ENCODE measurements at places on chromosomes 11 and 22.

DNA sequence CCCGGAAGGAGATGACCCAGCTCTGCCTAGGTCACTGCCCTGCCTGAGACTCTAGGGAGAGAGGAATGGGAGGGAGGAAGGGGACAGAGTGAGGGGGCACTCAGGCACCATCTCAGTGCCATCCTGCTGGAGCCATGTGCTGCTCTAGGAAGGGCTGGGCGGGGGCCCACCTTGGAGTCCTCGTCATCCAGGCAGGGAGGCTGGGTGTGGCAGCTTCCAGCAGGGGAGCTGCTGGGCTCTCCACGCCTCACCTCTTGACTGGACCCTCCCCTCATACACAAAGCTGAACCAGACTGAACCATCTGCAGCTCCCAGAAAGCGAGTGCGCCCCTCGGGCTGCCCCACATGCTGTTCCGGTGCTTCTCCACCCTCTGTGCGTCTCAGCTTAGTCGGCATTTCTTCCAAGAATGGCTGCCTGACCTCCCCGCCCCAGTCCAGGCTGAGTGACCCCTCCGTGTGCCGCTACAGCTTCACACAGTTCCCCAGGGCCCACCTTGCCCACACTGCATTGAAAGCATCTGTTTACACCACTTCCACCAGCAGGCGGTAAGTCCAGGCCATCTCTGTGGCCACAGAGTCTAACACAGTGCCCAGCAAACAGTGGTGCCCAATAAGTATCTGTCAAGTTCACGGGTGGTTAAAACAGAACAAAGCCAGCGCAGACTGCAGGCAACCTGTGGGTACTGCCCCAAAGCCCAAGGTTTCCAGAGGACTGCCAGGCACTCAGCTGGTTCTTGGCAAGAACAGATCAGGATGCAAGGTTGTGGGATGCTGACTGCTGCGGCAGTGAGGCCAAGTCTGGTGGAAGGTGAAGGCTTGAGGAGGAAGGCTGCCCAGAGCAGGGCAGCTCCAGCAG, 9.4 kb upstream of the TRIM29 start:
- no peaks in the 10 kb centered on the region for H3K4me1 ChIP-seq
- H3K27ac ChIP-seq = no peak overlapping the region
- no peak overlapping the region for H3K4me3 ChIP-seq
- peaks cover 54% of the 10 kb centered on the region for H3K27me3 ChIP-seq
- DNase-seq = no peak

- peaks cover 8% of the 10 kb centered on the region for H3K36me3 ChIP-seq
- peaks cover 20% of the 10 kb centered on the region for H3K4me1 ChIP-seq
Observed at GRCh38 chr22:37485395-37486223, 575 bp downstream of the MFNG start.

GRCh38 chr22:40235308-40235707, 57.6 kb downstream of the TNRC6B start:
- no peak for DNase-seq
- H3K4me3 ChIP-seq = no peak overlapping the region
- peaks cover 38% of the 10 kb centered on the region for H3K4me1 ChIP-seq
- no peaks in the 10 kb centered on the region for H3K36me3 ChIP-seq

GRCh38 chr11:124202951-124203350, 19.8 kb downstream of the OR10D3 start:
- H3K4me1 ChIP-seq = no peaks in the 10 kb centered on the region
- no peak overlapping the region for H3K27ac ChIP-seq
- no peaks in the 10 kb centered on the region for H3K27me3 ChIP-seq
- H3K4me3 ChIP-seq = no peak overlapping the region
- no peaks in the 10 kb centered on the region for H3K36me3 ChIP-seq

DNA sequence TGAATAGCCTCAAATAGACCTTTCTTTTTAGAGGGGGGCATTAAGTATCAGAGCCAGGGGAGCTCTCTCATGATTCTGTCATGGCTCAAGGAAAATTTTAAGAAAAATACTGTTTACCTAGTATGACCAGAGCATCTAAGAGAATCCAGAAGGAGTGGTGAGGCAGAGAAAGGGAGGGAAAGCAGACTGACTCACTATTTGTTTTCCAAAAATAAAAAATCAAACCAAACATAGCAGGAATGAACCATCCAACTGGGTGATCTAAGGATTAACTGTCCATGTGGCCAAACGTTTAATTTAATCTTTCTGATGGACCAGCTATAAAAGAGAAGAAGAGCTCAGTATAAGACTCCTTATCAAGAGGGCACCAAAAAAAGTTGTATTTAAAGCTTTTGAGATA, 70.8 kb downstream of the GAB2 start:
- H3K4me1 ChIP-seq = peaks cover 63% of the 10 kb centered on the region
- H3K4me3 ChIP-seq = no peak overlapping the region
- H3K27ac ChIP-seq = no peak overlapping the region

DNA sequence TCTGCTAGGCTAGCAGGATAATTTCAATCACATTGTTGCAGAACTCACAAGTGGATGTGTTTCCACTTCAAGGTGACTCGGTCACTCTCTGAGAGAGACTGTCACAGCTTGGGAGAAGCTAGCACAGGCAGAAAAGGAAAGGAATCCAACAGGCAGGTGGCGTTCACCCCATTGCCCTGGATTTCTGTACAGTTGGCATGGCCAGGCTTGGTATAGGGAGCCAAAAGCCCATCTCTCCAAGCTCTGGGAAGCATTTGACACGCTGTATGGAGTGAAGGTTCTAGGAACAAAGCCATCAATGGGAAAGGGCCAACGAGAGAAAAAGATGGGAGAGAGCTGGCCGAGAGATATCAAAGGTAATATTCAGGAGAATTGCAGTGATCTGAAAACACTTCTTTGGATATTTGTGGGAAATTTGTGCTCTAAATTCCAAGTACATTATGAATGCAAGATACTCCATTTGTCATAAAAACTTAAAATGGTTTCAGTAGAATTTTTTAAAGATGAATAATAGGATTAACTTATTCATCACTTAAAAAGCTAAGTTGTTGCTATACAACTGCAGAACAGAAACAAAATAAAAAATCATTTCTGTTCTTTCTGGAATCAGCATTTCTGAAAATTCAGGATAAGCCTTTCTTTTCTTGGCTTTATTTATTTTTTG, 223.5 kb upstream of the NTM start:
- no peak for DNase-seq
- H3K27me3 ChIP-seq = no peaks in the 10 kb centered on the region
- H3K4me1 ChIP-seq = no peaks in the 10 kb centered on the region
- H3K4me3 ChIP-seq = no peak overlapping the region
- no peak overlapping the region for H3K27ac ChIP-seq
- no peaks in the 10 kb centered on the region for H3K36me3 ChIP-seq

GRCh38 chr11:7348432-7349304, 97.0 kb downstream of the SYT9 start:
- no peaks in the 10 kb centered on the region for H3K36me3 ChIP-seq
- no peak overlapping the region for H3K4me3 ChIP-seq
- no peaks in the 10 kb centered on the region for H3K4me1 ChIP-seq

GRCh38 chr11:76268498-76268897, 62.2 kb upstream of the WNT11 start:
- no peak overlapping the region for H3K27ac ChIP-seq
- no peak overlapping the region for H3K4me3 ChIP-seq
- H3K36me3 ChIP-seq = no peaks in the 10 kb centered on the region
- no peaks in the 10 kb centered on the region for H3K4me1 ChIP-seq

- DNase-seq = no peak
- H3K4me1 ChIP-seq = no peaks in the 10 kb centered on the region
- peaks cover 59% of the 10 kb centered on the region for H3K27me3 ChIP-seq
- no peak overlapping the region for H3K4me3 ChIP-seq
Observed at GRCh38 chr22:44604991-44605390, 97.0 kb upstream of the PRR5 start.

DNA sequence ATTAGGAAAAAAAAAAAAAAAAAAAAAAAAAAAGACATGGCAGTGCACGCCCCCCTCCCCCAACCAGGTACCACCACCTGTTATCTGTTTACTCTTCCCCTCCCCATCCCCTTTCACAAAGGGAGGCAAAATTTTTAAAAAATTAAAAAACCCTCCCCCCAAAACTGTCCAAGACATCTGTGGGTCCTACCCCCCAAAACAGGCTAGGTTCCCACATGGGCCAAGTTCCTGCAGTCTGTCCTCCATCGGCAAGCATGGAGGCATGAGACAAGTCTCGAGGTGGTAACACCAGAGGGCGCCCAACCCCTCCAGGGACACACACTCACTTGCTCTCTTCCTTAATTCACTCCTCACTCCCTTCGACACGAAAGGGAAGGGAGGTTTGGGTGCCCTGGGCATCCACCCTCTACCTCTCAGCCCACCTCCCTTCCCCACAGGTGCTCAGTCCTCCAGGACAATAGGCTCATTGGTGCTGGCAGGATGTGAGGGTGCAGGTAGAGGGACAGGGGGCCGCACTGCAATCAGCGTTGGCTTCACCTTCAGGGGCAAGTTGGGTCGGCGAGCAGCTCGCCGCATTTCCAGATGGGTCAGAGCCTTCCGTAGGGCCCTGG, 2.2 kb upstream of the TUT1 start:
- no peaks in the 10 kb centered on the region for H3K27me3 ChIP-seq
- peaks cover 12% of the 10 kb centered on the region for H3K4me1 ChIP-seq
- no peak overlapping the region for H3K4me3 ChIP-seq
- H3K27ac ChIP-seq = no peak overlapping the region
- H3K36me3 ChIP-seq = peaks cover 53% of the 10 kb centered on the region
- DNase-seq = peak; percentile 83

- no peaks in the 10 kb centered on the region for H3K4me1 ChIP-seq
- DNase-seq = no peak
- H3K27ac ChIP-seq = no peak overlapping the region
- no peak overlapping the region for H3K4me3 ChIP-seq
- H3K27me3 ChIP-seq = no peaks in the 10 kb centered on the region
Observed at GRCh38 chr22:27252282-27253049, 549.1 kb downstream of the MN1 start.

- H3K4me3 ChIP-seq = no peak overlapping the region
- no peak for DNase-seq
- H3K27ac ChIP-seq = no peak overlapping the region
- H3K36me3 ChIP-seq = no peaks in the 10 kb centered on the region
Observed at GRCh38 chr11:14041565-14041964, 79.0 kb downstream of the SPON1 start.

GRCh38 chr11:29809121-29809520, 207.7 kb downstream of the KCNA4 start:
- H3K4me1 ChIP-seq = no peaks in the 10 kb centered on the region
- H3K36me3 ChIP-seq = no peaks in the 10 kb centered on the region
- no peak overlapping the region for H3K4me3 ChIP-seq
- no peak for DNase-seq
- H3K27me3 ChIP-seq = no peaks in the 10 kb centered on the region

- H3K36me3 ChIP-seq = no peaks in the 10 kb centered on the region
- H3K27ac ChIP-seq = no peak overlapping the region
- no peak overlapping the region for H3K4me3 ChIP-seq
Observed at GRCh38 chr11:118155776-118156530, 3.3 kb upstream of the SCN4B start.

DNA sequence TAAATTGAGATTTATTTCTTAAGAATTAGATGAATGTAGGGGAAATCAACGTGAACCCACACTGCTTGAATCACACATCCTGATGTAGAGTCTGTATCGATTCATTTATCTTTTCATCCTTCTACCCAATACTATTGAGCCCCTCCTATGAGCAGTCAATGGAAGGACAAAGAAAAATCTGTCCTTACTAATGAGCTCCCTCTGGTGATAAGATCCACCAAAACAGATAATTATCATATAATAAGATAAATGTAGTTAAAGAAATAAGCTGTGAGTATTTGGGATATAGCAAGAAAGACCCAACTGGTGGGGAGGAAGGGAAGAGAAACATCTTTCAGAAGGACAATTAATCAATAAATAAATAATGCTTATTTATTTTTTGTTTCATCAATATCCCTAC, 385.1 kb upstream of the CCDC90B start:
- H3K4me3 ChIP-seq = no peak overlapping the region
- no peaks in the 10 kb centered on the region for H3K36me3 ChIP-seq
- no peaks in the 10 kb centered on the region for H3K4me1 ChIP-seq
- no peak overlapping the region for H3K27ac ChIP-seq

DNA sequence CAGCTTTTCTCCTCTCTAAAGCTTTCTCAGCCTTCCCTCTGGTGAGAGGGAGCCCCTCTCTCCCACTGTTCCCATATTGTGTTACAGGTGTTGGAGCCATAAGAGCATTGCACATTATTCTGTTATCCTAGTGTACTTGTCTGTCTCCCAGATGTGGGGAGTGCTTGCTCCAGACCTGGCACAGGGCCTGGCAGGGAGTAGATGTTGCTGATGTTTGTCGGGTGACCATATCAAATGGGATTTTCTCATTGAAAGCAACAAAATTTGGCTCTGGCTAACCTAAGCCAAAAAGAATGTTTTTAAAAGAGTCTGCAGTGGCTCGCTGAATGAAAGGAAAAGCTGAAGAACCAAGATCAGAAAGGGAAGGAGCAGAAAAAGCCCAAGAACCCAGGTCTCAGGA, 41.1 kb downstream of the CYB5R2 start:
- no peaks in the 10 kb centered on the region for H3K4me1 ChIP-seq
- H3K27ac ChIP-seq = no peak overlapping the region
- H3K4me3 ChIP-seq = no peak overlapping the region
- DNase-seq = no peak
- no peaks in the 10 kb centered on the region for H3K27me3 ChIP-seq

DNA sequence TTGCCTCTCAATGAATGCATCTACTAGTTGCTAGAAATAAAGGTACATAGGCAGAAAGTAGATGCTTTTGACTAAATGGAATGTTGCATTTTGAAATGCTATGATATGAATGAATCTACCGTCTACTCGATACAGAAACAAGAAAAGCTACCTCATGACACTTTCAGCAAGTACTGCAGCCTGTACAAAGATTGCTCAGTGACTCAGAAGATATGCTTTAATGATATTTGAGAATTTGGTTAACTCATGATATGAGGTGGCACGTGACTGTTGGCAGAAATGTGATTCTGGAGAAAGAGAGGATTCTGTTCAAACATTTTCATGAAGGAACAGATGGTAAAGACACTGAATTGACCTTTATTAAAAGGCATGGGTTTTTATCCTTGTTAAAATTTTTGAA, 76.0 kb downstream of the HSD17B12 start:
- no peak overlapping the region for H3K4me3 ChIP-seq
- no peak overlapping the region for H3K27ac ChIP-seq
- no peaks in the 10 kb centered on the region for H3K36me3 ChIP-seq
- no peaks in the 10 kb centered on the region for H3K27me3 ChIP-seq
- no peaks in the 10 kb centered on the region for H3K4me1 ChIP-seq

DNA sequence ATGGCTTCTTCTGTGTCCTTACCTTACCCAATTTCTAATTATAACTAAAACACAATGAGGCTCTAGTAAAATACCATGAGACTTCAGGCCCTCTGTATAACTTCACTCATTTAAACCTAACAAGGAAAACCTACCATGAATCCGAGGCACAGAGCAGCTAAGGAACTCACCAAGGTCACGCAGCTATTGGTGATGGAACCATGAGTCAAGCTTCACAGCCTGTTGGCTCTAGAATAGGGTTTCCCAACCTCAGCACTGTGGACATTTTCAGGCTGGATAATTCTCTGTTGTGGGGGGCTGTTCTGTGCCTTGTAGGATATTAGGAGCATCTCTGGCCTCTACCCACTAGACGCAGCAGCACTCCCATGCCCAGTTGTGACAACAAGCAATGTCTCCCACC, 75.7 kb downstream of the TIMP3 start:
- no peaks in the 10 kb centered on the region for H3K4me1 ChIP-seq
- DNase-seq = no peak
- no peak overlapping the region for H3K27ac ChIP-seq
- no peak overlapping the region for H3K4me3 ChIP-seq

GRCh38 chr11:64086258-64087123, 50.8 kb downstream of the FLRT1 start:
- DNase-seq = no peak
- no peaks in the 10 kb centered on the region for H3K4me1 ChIP-seq
- no peaks in the 10 kb centered on the region for H3K27me3 ChIP-seq
- H3K4me3 ChIP-seq = no peak overlapping the region
- no peaks in the 10 kb centered on the region for H3K36me3 ChIP-seq
- no peak overlapping the region for H3K27ac ChIP-seq

- H3K4me3 ChIP-seq = peak overlapping the region; percentile 73
- peaks cover 10% of the 10 kb centered on the region for H3K4me1 ChIP-seq
- peak; percentile 58 for DNase-seq
- peaks cover under 1% of the 10 kb centered on the region for H3K27me3 ChIP-seq
- no peaks in the 10 kb centered on the region for H3K36me3 ChIP-seq
Observed at GRCh38 chr22:40044870-40045834, 50.4 kb downstream of the FAM83F start.
